Progenitor cell of endocrine pancreas (in vitro differentiated cells): ENCODE measurements at places on chromosomes 13 and 19. TPM values are rescaled to one million over a fixed set of nuclear protein-coding genes. Genes with fewer than 3 reads are reported as not detected.

The RFPL4A gene
- total RNA-seq: not detected in 2 replicates

The ZNF30 gene
- total RNA-seq: 5.9 and 7.7 TPM in 2 replicates

The ZNF541 gene
- total RNA-seq: not detected in 2 replicates

GRCh38 chr19:28492621-28493020, 720.3 kb downstream of the UQCRFS1 start:
- H3K4me1 ChIP-seq: peaks cover 4% of the 10 kb centered on the region
- peak overlapping the region; percentile 63 for H3K27ac ChIP-seq
- no peak for DNase-seq

DNA sequence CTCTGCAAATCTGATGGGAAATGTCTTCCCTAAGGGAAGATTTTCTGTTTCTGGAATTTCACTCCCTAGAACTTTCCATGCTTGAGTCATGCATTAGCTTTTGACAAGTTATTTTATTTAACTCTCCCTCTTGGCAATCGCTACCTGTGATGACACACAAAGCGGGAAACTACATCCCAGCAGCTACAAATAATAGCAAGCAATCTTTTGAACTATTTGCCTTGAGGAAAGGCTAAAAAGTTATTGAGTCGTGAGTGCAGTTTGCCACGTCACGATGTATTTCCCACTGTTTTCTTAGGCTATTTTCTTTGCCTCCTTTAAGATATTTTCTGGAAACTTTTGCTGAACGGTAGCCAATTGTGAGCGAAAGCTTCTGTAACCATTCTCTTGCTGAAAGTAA, 353.3 kb upstream of the HTR2A start:
- H3K4me3 ChIP-seq: no peak overlapping the region
- peaks cover 9% of the 10 kb centered on the region for H3K27me3 ChIP-seq
- no peak for DNase-seq
- H3K4me1 ChIP-seq: no peaks in the 10 kb centered on the region
- no peak overlapping the region for H3K27ac ChIP-seq

DNA sequence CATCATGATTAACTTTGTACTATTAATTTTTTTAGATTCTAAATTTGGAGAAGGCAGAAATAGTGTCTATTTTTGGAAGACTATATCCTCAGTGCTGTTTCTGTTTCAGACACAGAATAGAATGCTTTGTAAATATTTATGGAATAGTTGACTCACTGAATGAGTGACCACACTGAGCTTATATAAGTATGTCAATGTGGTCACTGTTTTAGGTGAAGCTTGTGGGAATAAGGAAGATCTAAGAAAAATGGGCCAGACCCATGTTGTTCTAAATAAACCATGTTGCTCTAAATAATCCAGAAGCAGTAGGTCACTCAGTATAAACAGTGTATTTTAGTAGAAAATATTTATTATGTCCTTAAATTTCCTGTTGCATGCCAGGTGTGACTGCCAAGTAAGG, 45.5 kb upstream of the DACH1 start:
- no peak overlapping the region for H3K4me3 ChIP-seq
- no peak for DNase-seq
- no peaks in the 10 kb centered on the region for H3K4me1 ChIP-seq
- no peaks in the 10 kb centered on the region for H3K36me3 ChIP-seq

GRCh38 chr19:44580366-44580895, 32.9 kb upstream of the IGSF23 start:
- DNase-seq: no peak
- no peaks in the 10 kb centered on the region for H3K27me3 ChIP-seq
- H3K4me1 ChIP-seq: no peaks in the 10 kb centered on the region
- H3K27ac ChIP-seq: no peak overlapping the region
- H3K4me3 ChIP-seq: no peak overlapping the region

DNA sequence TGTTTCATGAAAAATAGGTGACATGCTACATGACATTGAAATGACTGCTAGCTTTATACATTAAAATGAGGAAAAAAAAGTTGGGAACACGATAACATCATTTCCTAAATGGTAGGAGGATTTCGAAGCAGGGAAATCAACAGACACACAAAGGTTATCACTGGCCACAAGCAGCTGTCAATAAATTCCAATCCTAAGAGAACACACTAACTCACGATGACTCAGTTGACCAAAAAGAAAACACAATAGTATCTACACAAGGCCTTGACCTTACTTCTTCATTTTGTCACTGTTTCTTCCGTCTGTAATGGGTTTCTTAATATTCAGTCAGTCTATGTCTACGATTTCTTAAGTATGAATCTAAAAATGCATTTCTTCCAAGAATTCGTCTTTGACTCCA, 36.5 kb downstream of the STARD13 start:
- H3K27ac ChIP-seq: no peak overlapping the region
- no peak overlapping the region for H3K4me3 ChIP-seq
- no peaks in the 10 kb centered on the region for H3K27me3 ChIP-seq
- peaks cover 6% of the 10 kb centered on the region for H3K4me1 ChIP-seq
- H3K36me3 ChIP-seq: no peaks in the 10 kb centered on the region
- no peak for DNase-seq

DNA sequence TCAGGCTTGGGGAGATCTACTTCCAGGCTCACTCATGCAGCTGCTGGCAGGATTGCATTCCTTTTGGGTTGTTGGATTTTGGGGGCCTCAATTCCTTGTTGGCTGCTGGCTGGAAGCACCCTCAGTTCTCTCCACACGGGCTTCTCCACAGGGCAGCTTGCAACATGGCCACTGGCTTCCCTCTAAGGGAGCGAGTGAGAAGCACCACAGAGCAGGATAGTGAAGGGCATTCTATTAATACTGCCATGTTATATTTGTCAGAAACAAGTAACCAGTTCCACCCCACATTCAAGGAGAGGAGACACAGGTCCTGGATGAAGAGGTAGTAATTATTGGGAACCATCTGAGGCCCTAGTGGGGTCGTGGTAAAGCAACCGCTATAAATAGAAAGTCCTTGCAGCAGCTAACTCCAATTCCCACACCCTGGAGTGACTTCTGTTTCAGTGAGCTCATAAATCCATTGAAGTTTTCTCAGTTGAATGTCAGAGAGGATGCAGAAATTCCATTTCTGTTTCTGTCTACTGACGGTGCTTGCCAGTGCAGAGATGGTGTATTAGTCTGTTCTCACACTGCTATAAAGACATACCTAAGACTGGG, 558.9 kb downstream of the IRS2 start:
- H3K36me3 ChIP-seq: no peaks in the 10 kb centered on the region
- no peaks in the 10 kb centered on the region for H3K4me1 ChIP-seq
- no peak for DNase-seq
- H3K27me3 ChIP-seq: no peaks in the 10 kb centered on the region

- H3K4me3 ChIP-seq: no peak overlapping the region
- H3K27me3 ChIP-seq: no peaks in the 10 kb centered on the region
- H3K27ac ChIP-seq: no peak overlapping the region
These were observed 102.8 kb upstream of the SLC10A2 start for GRCh38 chr13:103168901-103169508.

GRCh38 chr19:38388349-38389100, at the start of gene SPRED3:
Gene SPRED3 (plus strand): TSS chr19:38388697. CDS start chr19:38390303, 1,606 bp downstream.
- peaks cover 12% of the 10 kb centered on the region for H3K36me3 ChIP-seq
- H3K27ac ChIP-seq: peak within 1 kb of the TSS; percentile 91
- peak; percentile 51 for DNase-seq
- peaks cover 11% of the 10 kb centered on the region for H3K4me1 ChIP-seq
- H3K27me3 ChIP-seq: peaks cover 12% of the 10 kb centered on the region

- peaks cover 76% of the 10 kb centered on the region for H3K27me3 ChIP-seq
- no peaks in the 10 kb centered on the region for H3K36me3 ChIP-seq
- H3K4me1 ChIP-seq: peaks cover 1% of the 10 kb centered on the region
- peak overlapping the region; percentile 66 for H3K27ac ChIP-seq
- DNase-seq: no peak
- H3K4me3 ChIP-seq: no peak overlapping the region
These were observed 1.5 kb upstream of the SOX1 start for GRCh38 chr13:112065521-112065866.

- H3K27ac ChIP-seq: no peak overlapping the region
- H3K4me3 ChIP-seq: no peak overlapping the region
- no peak for DNase-seq
- peaks cover 3% of the 10 kb centered on the region for H3K27me3 ChIP-seq
- peaks cover 2% of the 10 kb centered on the region for H3K4me1 ChIP-seq
These were observed 108.8 kb downstream of the TBC1D4 start for GRCh38 chr13:75372923-75373841.

DNA sequence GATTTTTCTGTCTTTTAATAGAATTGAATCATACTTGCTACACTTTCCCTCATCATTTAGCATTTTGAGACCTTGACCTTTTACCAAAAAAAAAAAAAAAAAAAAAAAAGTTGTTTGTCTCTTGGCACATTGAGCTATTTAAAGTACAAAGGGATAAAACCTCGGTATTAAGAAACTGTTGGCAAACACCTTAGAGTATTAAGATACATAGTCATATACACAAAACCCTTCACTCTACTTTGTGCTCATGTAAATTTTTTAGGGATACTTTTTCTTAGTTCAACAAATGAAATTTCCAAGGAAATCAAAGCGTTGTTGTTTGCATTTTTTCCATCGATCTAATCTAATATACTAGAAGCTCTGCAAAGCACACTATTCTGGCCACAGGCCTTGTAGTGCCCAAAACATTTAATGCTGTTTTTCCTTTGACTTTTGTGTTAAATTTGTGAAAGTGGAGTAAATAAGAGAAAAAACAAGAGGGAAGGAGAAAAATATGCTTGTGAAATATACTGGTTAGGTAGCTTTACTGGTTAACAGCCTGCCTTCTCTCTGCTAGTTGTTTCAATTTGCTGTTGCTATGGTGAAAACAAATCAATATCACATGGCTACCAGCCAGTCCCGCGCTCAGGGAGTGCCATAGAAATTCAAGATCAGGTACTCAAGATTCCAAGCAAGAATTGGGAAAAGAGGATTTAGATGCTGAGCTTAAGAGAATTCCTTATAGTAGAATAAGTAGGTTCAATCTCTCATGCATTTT, 2.6 kb downstream of the MBNL2 start:
- no peaks in the 10 kb centered on the region for H3K27me3 ChIP-seq
- peak overlapping the region; percentile 99 for H3K27ac ChIP-seq
- H3K4me3 ChIP-seq: peak overlapping the region; percentile 81
- DNase-seq: no peak
- peaks cover 48% of the 10 kb centered on the region for H3K4me1 ChIP-seq
- H3K36me3 ChIP-seq: peaks cover 3% of the 10 kb centered on the region
